Germinal center (tissue), 1 donor: ENCODE measurements at places on chromosomes 1 and 21.
A peak's percentile ranks its signal among the peaks of the same experiment; 100 is the strongest.

GRCh38 chr1:43521756-43522155, 8.9 kb upstream of the PTPRF start:
- no peak for DNase-seq

GRCh38 chr1:224333309-224333926, 3.4 kb upstream of the NVL start:
- peak; percentile 52 for DNase-seq

DNA sequence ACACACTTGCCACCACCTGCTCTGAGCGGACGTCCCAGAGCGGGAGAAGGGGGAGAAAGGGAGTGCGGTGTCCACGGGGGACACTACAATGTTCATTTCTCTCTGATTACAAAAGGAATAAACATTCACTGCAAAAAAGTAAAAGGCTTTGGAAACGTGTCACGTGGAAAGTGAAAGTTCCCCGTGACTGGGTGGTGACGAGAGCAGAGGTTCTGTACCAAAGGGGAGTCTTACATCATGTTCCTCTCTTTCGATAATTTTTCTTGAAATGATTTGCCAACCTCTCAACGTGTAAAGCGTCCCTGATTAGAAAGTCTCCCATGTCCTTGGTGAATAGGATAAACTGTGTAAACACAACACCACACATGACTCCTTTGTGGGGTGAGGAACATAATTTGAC, 22.0 kb upstream of the PRDM15 start:
- DNase-seq, result no peak

DNA sequence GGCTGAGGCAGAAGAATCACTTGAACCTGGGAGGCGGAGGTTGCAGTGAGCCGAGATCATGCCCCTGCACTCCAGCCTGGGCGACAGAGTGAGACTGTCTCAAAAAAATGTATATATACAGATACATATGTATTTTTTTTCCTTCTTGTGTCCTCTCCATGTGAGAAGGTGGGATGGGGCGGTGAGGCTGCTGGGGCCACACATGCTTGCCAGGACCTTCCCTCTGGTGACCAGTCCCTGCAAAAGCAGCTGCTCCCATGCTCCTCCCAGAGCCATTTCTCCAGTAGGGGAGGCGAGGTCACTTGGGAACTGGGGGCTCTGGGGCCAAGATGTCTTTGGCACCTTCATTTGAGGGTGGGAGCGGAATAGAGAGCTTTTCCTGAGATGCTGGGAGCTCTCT, 74.9 kb downstream of the PIK3CD start:
- no peak for DNase-seq

DNA sequence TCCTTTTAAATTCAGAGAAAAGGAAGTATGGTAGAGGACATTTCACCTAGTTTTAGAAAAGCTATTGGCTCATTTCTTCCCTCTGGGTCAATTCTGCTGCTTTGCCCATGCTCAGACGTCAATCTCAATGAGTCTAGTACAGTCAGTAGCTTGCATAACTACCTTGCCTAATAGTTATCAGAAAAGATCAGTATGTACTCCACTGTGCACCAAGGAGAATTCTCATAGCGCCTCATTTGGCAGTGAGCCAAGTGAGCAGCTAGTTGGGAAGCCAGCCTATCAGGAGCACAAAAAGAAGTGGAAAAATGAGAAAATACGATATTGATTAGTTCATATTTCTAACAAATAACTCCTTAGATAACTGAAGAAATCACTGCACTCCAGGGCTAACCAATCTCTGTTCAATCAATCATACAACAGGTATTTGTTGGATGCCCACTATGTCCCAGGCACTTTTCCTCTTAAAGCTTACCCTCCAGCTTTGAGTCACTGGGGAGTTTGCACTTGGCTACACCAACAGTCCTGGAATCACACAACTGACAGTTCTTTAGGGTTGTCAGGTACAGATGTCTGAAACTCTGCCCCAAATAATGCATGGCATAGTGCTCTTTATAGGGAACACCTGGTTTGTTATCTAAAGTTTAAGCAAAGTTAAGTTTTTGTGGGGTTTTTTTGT, 50.2 kb downstream of the PRDX6 start:
- DNase-seq, result no peak

GRCh38 chr1:178724728-178725465, at the start of gene RALGPS2:
Gene RALGPS2 (plus strand): TSS chr1:178725244. CDS start chr1:178776765, 51,521 bp downstream.
- peak; percentile 91 for DNase-seq

DNA sequence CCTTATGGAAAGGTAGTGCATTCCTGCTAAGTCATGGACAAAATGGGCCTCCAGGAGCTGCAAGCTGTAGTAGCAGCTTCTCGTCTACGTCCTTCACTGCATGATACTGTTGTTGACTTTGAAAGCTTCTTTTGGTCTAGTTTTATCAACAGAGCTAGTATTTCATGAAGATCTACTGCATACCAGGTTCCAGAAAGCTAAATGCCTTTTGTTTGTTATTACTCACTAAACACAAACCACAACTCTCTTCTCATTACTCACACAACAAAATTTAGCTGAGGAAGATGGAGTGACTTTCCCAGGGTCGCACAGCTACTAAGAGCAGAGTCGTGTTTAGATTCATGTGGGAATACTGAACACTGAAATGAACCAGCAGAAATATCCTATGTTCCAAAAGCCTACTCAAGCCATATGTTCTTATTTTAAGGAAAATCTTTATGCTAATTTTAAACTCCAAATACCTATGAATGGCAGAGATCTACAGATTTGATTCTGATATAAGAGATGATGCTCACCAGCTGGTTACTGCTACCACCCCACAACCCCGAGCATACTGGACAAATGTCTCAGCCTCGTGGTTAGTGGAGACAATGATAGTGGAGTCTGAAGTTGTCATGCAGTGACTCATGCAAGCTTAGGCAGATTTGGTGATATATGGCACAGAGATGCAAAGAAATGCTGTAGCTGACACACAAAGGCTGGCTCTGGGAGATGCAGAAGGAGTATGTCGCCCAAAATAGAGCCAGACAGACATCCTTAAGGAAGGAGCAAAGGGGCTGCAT, 20.6 kb downstream of the PGBD2 start:
- DNase-seq, result no peak

DNA sequence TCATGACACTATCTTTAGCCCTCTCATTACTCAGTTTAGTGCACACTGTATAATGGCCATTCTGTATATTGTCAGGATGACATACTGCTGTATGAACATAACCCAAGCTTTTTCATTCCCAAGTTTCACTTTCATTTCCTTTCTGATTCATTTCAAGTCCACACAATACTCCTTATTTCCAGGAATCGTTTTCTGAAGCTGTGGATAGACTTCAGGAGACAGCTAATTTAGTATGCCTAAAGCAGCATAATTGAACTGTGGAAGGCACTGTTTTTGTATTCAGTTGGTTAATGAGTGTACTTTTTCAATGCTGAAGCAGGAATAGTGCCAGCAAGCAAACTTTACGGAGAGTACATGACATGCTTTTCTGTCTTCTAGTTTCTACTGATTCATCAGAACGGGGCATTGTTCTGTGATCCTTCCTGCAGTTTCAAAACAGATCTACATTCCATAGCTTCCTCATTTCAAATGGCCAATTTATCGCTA, 578.5 kb upstream of the ZP4 start:
- no peak for DNase-seq
